GDM1 (cell line): ENCODE measurements at places on chromosomes 2 and 18.

GRCh38 chr18:36031903-36032302 lies 35.5 kb downstream of the RPRD1A start:
- DNase-seq: no peak

- no peak for DNase-seq
Observed at GRCh38 chr2:36461039-36461681, 105.6 kb downstream of the CRIM1 start.

DNA sequence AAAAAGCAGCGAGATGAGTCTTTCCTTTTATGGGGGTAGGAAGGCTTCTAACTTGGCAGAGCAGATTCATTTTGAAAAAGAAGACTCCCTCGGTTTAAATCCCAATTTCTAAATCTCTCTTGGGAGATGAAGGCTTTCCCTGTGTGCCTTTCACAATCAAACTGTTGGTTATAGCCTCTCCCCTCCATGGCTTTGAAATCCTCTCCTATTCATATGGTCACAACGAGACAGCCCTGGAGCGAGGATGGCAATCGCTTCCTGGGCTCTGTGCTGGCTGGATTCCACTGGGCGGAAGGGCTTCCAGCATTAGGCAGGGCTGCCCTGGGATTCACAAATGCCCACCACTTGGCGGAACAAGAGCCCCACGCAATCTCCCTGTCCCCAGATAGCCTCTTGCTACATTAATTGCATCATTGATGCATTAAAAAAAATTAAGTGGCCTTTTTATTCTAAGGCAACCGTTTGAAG lies 1.6 kb downstream of the CAVIN2 start:
- DNase-seq: no peak

- no peak for DNase-seq
Observed at GRCh38 chr2:18346344-18346743, 214.1 kb downstream of the RDH14 start.

GRCh38 chr2:105397025-105397722 lies 1.7 kb downstream of the FHL2 start:
- DNase-seq: no peak
